ENCODE measurements at places on chromosomes 3 and 15. TPM values are rescaled to one million over a fixed set of nuclear protein-coding genes. Genes with fewer than 3 reads are reported as not detected.

DNA sequence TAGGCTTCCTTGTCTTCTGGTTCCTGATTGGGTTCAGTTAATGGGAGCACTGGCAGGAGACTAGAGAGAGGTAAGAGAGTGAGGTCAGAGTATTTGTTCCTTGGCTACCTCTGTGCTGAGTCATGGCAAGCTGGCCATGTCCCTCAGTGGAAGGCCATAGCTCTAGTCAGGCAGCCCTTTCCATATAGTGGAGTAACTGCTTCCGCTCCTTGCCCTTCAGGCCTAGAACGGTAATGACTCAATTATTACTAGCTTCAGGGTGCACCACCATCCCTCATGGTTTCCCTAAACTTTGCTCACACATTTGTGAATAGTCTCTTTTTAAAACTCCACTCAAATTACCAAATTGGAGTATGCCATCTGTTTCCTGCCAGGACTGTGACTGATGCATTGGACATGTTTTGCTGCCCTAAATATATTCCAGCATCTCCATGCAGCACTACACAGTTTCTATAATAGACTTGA is 10.5 kb upstream of the ANO10 start:
- DNase-seq, result no peak

The REC114 gene
- total RNA-seq, result 0.84 TPM

The CNTN3 gene
- 5.2 TPM for total RNA-seq

The UBL7 gene
- 55.1 TPM for total RNA-seq

DNA sequence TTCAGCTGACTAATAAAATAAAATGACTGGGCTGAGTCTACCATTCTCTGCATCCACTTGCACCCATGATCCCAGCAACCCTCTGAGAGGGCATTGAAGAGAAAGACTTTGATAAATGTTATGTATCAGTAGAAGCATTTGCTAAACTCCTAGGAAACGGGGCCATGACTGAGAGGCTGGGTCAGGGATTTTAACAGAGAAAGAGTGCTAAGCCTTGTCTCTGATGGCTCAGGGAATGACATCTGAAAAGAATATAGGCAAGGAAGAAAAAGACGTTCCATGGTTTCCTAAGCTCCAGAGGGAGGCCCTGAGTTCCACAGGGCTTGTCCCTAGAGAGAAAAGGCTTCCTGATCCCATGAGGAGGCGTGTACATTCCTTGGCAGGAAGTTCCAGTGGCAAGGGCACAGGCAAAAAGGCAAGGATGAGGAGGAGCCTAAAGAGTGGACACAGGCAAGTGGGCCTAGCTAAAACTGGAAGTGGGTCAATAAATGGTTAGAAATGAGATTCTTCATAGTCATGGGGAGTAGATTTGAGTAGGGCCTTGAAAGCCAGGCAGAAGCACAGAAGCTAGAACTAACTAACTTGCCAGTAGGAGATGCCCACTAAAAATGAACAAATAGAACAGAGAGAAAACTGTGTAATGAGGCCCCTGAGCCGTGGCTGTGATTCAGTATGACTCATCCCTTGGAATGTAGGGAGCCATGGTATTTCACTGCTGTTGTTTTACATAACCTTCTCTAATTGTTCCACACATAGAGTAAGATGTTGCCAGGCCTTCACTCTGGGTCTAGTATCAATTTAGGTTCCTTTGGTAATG is 44.9 kb upstream of the MANF start:
- DNase-seq, result no peak

The KLHL40 gene
- total RNA-seq, result 0.12 TPM

The STAB1 gene
- total RNA-seq, result 69.7 TPM

GRCh38 chr3:36229496-36229895 is 150.8 kb upstream of the STAC start:
- no peak for DNase-seq

The TMEM207 gene
- total RNA-seq, result not detected
